ENCODE measurements at places on chromosomes 1 and 21.
A peak's percentile ranks its signal among the peaks of the same experiment; 100 is the strongest.

DNA sequence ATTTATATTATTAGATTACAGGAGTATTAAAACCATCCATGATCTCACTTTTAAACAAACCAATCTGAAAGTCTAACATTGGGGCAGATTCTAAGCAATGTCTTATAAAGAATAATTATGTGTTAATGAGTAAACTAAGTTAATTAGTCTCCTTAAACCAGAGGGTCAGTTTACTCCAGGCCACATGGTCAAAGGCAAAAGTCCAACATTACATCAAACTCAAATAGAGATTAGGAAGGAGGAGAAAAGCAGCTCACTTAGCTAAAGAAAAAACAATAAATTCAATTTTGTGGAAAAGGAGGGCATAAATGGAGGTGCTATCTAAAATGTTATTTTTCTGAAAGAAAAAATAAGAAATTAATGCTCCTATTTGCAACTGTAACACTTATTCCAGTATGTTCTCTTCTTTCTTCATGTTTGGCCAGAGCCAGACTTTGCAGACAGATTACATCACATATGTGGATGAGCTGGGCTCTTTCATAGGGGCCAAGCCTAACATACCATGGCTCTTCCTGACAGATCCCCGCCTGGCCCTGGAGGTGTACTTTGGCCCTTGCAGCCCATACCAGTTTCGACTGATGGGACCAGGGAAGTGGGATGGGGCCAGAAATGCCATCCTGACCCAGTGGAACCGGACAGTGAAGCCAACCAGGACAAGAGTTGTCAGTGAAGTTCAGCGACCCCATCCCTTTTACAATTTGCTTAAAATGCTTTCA lies 24.3 kb upstream of the FMO2 start:
- ATAC-seq, result no peak

GRCh38 chr1:28592321-28593071 lies 431 bp downstream of the RAB42 start:
- ATAC-seq, result peak; percentile 70

GRCh38 chr1:209411491-209411929 lies 172.0 kb upstream of the CAMK1G start:
- ATAC-seq, result no peak

GRCh38 chr1:232954594-232955365 lies 4.4 kb downstream of the NTPCR start:
- no peak for ATAC-seq

- no peak for ATAC-seq
These were observed 47.6 kb upstream of the MROH9 start for GRCh38 chr1:170887726-170888125.

All from stimulated activated memory B cell treated with anti-CD40 and anti-IgM and Interleukin-4, amounts not matched to agents 10 μg/mL and 1 μg/mL and 100 μg/mL, for 72 hours (primary cell).